Liver (tissue), 10 donors: ENCODE measurements at places on chromosomes 2 and 18. TPM values are rescaled to one million over a fixed set of nuclear protein-coding genes. Genes with fewer than 3 reads are reported as not detected.

The MBD5 gene
- total RNA-seq: 13.3 TPM

The ERICH2 gene
- total RNA-seq: not detected

The MATN3 gene
- total RNA-seq: 0.05 TPM

The AGXT gene
- 254 TPM for total RNA-seq

The ALPI gene
- not detected for total RNA-seq
